ENCODE measurements at places on chromosomes 13 and 19.

- no peak for DNase-seq
These were observed 110.9 kb downstream of the KL start for GRCh38 chr13:33127009-33127551.

GRCh38 chr13:98303858-98304257, 126.8 kb upstream of the RNF113B start:
- no peak for DNase-seq

- DNase-seq: peak; percentile 87
These were observed at the start of gene SHKBP1 for GRCh38 chr19:40576585-40577451. Gene SHKBP1 (plus strand): TSS chr19:40576873. CDS start chr19:40576900, 27 bp downstream.

DNA sequence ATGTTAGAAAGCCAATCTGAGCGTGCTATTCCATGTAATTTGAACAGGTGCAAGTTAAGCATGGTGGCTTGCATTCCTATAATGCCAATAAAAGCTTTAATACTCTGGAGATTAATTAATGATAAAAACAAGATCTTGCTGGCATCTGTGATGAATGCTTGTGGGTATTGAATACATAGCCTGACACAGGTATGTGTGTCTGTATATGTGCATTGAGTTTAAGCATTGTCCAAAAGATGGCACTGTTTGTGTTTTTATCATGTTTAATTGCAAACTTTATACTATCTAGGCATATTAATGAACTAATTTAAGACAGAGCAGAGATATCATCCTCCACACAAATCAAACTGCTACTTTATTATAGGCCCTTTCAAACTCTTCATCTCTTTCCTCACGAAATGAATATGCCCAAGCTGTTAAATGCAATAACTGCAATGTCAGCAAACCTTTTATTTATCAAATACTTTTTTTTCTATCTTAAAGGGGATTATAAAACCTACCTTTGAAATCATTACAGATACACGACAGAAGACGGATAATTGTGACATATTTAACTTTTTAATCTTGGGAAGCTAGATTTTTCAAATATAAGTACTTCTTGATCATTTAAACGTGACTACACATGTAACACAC, 86.5 kb downstream of the TNFSF11 start:
- peak; percentile 8 for DNase-seq

DNA sequence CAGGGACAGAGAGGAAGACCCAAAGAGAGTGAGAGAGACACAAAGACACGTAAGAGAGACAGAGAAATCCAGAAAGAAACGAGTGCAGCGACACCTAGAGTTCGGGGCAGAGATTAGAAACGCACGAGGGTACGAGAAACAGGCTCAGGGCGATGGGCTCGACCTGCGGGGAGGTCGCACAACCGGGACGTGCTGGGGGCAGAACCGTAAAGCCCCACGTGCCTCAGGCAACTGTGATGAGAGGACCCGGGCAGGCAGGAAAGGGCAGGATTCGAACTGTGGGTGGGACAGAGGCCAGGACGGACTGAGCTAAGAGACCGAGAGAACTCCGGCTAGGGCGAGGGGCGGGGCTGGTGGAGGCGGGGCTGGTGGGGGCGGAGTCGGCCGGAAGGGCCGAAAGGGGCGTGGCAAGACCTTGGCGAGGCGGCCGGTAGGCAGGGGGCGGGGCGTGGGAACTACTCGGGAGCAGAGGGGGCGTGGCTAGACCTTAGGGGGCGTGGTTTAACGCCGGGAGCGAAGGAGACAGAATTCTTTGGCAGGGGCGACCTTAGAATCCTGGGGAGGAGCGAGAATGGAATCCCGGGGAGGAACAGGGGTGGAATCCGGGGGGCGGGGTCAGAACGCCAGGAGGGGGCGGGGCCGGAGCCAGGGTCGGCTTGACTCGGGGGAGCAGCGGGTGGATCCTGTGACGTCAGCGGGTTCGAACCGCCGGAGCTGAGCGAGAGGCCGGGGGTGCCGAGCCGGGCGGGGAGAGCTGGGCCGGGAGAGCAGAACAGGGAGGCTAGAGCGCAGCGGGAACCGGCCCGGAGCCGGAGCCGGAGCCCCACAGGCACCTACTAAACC, at the start of gene NECTIN2:
NECTIN2 (plus strand) TSS at position 686 of the 843 bp plus-strand sequence. CDS start 229 bp downstream, outside the sequence.
- DNase-seq: peak; percentile 91

DNA sequence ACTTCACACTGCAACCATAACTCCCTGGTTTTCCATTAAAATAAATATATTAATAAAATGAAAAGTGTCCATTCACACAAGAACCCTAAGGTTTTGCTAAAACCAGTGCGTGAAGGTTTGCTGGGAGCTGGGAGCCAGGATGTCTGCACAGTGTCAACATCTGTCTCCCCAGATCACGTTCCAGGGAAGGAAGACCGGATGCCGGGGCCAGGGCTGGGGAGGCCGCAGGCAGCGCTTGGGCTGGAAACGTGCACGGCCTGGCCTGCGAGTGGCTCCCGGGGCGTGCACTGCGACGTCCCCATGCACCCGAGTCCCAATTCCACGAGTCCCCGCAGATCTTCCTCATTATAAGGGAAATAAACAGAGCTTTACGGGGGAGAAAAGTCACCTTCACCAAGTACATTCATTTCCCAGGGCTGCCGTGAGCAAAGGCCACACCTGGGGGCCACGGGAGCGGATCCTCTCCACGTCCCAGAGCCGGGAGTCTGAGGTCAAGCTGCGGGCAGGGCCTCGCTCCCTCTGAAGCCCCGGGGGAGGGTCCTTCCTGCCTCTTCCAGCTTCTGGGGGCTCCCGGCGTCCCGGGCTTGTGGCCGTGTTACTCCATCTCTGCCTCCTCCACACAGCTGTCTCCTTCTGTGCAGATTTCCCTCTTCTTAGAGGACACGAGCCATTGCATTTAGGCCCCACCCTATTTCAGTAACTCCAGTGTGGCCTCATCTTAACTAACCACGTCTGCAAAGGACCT, 12.8 kb downstream of the SHC2 start:
- no peak for DNase-seq

GRCh38 chr13:91399189-91400062, 1.0 kb downstream of the GPC5 start:
- no peak for DNase-seq

DNA sequence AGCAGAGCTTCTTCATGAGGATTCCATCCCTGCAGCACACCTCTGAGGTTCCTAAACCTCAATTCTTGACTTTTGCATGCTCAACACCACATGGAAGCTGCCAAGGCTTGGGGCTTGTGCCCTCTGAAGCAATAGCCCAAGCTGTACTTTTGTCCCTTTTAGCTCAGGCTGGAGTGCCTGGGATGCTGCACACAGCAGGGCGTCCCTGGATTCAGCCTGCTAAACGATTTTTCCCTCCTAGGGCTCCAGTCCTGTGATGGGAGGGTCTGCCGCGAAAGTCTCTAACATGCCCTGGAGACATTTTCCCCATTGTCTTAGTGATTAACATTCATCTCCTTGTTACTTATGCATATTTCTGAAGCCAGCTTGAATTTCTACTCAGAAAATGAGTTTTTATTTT, 98.3 kb downstream of the SLITRK5 start:
- no peak for DNase-seq

DNA sequence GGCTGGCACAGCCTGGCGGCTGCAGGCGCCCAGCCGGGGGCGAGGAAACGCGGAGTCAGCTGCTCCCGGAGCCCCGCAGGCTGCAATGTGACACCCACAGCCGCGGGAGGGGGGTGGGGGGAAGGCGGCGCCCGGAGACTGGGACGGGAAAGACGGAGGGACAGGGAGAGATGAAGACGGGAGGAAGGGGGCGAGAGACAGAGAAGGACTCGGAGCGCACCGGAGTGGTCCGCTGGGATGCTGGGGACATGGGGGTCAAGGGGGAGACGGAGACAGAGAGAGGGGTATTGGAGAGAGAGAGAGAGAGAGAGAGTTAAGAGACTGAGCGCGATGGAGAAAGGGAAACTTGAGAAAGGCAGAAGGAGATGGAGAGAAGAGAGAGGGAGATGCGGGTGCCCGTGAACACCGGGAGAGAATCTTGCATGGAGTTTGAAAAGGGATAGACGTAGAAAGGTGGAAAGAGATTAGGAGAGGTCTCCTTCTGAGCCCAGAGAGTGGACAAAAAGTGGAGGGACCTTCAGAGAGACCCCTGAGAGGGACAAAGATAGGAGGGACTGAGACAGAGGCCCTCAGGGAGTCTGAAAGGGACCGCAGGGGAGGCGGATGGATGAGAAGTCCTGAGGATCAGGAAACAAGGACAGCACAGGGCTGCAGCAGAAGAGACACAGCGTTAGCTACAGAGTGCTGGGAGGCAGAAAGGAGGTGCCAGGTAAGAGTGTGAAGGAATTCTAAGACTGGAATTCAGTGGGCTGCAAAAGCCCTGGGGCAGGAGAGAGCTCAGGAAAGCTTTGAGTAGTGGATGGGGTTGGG, 1.0 kb downstream of the SCN1B start:
- no peak for DNase-seq

GRCh38 chr19:49690656-49691242, at the start of gene CPT1C:
Gene CPT1C (plus strand): TSS chr19:49691116. CDS start chr19:49692253, 1,137 bp downstream.
- DNase-seq: peak; percentile 80

GRCh38 chr13:30409886-30410704, 12.2 kb upstream of the UBE2L5 start:
- no peak for DNase-seq

DNA sequence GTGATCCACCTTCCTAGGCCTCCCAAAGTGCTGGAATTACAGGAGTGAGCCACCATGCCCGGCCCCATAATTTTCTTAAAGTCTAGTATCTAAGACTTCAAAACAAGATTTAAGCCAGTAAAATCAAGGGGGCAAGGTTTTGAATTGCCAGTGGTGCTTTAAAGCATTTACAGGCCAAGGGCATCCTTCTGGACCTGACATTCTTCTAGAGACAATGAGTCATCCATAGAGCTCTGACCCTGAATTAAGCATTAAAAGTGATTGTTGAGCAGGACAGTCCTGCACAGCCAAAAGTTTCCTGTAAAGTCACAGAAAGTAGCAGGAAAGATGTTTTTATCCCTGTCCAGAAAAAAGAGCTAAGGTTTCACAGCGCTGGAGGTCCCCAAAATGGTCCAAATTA, 50.9 kb upstream of the ATP12A start:
- no peak for DNase-seq

DNA sequence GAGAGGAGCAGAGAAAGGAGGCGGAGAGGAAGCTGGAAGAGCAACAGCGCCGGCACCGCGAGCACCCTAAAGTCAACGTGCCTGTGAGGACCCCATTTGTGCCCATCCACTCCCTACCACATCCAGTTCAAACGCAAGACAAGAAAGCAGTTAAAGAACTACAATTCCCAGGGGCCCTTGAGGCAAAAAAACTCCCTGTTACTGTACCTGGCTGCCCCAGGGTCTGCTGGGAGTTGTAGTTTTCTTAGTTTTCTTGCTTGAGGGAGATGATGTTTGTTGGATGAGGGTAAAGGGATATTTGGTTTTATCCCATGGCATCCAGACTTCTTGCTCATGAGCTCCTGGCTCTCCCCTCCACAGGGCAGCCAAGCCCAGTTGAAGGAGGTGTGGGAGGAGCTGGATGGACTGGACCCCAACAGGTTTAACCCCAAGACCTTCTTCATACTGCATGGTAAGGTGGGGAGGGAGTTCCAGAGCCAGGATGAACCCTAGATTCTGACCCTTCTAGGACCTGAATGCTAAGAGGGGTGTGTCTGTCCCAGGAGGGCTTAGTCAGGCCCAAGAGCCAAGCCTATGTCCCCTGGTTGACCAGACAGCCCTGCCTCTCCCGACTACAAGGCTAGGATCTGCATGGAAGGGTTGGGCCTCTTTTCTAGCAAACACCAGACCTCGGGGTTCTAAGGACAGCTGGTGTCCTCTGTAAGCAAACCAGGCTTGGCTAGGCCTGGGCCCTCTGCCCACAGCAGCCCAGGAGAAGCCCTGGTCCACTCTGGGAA, 13.2 kb downstream of the NUCB1 start:
- no peak for DNase-seq

GRCh38 chr13:91534996-91535395, 136.6 kb downstream of the GPC5 start:
- no peak for DNase-seq

GRCh38 chr13:32200741-32201140, 114.4 kb downstream of the ZAR1L start:
- DNase-seq: no peak

GRCh38 chr13:100440751-100441425, 147.7 kb downstream of the GGACT start:
- no peak for DNase-seq

DNA sequence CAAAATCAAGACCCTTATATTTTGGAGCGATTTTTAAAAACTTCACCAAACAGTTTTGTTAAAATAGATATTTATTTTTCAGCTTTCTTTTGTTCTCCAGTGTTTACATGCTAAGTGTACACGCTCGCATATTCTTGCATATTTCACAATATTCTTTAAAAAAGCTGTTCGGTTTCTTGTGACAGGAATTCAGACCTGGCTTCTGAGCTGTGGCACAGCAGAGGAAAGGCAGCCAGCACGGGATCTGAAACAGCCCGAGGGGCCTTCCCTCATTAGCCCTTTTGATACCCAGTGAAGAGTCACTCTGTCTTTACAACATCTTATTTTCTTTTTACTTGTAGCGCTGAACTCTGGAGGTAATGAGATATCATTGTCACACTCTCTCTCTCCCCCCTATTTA, 234.0 kb downstream of the B3GLCT start:
- DNase-seq: no peak

- no peak for DNase-seq
These were observed 3.2 kb downstream of the LSM4 start for GRCh38 chr19:18319591-18320135.

DNA sequence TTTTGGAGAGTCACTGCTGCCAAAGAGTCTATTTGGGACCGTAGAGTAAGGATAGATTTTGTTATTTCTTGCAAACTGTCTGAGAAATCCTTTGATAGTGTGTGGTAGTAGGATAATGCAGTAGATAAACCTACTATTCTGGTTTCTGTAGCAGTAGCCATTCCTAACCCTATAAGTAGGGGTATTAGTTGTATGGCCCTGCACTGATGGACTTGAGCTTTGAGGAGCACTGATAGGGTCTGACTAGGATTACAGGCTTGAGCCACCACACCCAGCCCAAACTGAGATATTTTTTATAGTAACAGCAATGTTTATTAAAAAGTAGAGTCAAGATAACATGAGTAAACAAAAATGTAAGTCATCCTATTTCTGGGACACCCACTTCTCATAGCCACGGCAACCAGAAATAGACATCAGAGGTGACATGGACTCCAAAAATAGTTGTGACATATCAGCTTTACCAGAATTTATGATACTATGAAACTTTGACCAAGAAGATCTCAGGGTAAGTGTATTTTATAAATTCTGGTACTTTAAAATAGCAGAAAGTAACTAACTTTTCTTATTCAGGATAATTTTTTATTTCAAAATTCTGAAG, 479.1 kb downstream of the SUCLA2 start:
- DNase-seq: no peak

- no peak for DNase-seq
These were observed 17.4 kb downstream of the CAPN12 start for GRCh38 chr19:38726761-38727301.
